GM12891 (cell line): ENCODE measurements at places on chromosomes 6 and 20.

DNA sequence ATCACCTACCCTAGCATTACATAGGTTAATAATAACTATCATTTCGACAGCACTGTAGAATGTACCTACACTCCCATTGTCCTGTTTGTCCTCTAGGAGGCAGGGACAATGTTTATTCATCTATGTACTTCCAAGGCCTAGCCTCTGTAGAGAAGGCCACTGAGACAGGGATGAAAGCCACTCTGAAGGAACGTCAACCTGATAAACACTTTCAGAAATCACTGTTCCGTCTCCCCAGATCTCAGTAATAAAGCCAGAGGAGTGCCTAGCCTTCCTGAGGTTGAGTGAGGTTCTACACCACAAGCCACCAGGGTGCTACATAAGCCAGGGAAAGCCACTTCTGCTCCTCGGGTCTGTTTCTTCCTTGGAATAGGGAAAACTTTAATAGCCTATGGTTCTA lies 44.8 kb downstream of the POPDC3 start:
- no peak for DNase-seq

DNA sequence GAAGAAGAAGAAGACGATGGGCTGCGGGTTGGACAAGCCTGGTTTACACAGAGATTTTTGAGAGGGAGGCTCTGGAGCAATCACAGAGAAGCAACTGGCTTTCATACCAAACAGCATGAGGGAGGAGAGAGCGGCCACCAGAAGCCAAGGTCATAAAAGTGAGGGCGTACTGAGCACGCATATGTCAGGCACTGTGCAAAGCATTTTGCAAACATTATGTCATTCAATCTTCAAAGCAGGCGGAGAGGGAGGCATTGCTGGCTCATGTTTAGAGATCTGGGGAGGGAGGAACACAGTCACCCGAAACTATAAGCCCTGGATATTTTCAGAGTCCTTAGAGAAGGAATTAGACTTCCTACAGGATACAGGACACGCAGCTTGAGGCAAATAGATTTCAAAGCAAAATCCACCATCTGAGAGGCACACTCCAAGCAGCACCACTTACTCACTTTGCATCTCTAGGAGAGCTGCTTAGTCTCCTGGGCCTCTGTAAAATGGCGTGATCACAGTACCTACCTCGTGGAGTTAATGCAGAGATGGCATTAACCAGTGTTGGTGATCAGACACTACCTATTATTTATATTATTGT lies 24.6 kb downstream of the RAMACL start:
- DNase-seq = no peak

DNA sequence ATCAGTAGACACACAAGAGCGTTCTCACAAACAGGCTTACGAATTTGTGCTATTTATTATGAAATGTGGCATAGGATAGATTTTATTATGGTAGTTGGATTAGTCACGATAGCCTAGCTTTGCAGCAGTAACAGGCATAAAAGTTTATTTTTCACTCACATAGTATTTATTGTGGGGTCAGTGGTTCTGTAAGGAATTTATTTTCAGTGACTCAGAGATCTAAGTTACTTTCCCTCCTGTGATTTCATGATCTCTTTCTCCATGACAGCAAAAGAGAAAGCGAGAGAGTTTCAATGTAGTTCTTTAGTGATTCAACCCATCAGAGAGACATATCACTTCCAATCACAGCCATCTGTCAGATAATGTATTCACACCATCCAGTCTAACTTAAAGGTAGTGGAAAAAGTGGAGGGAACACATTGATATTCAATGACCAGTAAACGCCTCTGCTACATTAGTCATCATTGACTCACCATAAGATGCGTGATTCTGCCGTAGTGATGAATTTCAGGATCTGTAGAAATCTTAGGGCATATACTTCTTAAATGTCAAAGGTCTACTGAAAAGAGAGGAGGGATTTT lies 605.5 kb downstream of the HDGFL1 start:
- DNase-seq = no peak

DNA sequence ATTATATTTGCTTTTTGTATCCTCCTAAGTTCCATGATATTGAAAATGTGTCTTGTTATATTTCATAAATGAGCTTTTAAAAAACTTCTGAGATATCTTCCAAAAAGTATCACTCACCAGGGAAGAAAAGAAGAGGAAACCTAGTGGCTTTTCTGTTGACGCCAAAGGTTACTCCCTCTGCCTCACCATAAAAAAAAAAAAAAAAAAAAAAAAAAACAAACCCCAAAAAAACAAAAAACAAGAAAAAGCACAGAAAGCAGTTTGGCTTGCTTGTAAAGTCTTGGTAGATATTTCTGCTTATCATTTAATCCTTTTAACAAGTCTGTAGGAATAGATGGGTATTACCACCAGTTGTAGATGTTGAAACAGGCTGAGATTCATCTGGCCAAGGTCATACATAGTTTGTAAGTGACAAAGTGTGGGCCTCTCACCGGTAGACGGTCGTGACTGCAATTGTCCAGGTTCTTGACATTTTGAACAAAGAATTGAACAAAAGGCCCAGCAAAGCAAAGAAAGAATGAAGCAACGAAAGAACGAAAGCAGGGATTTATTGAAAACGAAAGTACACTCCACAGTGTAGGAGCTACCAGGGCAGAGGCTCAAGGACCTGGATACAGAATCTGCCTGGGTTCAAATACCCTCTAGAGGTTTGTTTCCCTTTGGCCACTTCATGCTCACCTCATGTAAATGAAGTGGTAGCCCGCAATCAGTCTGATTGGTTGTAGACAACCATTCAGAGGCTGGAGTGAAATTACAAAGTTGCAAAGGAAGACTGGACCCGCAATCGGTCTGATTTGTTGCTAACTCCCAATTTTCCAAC lies 11.6 kb upstream of the ELOVL5 start:
- no peak for DNase-seq

- DNase-seq = no peak
Observed at GRCh38 chr20:43658723-43659419, 8.0 kb upstream of the MYBL2 start.

DNA sequence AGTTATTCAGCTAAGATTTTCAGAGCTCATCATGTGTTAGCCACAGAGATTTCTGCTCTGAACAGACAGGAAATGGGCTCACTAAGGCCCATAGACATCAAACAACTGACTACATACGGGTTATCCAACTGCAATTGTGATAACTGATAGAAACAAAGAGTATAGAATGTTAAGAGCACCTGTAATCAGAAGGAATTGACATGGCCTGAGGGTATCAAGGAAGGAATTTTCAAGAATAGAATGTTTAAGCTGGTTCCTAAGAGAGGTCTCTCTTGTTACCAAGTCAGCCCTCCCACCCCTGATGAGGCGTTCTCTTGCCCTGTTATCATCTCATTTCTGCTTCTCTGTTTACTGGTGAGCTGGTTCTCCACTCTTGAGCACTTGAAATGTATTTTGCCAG lies at the start of gene MEI4:
Gene MEI4 (plus strand): TSS at position 301 of the 400 bp plus-strand sequence. CDS start 37,633 bp downstream, outside the sequence.
- no peak for DNase-seq

DNA sequence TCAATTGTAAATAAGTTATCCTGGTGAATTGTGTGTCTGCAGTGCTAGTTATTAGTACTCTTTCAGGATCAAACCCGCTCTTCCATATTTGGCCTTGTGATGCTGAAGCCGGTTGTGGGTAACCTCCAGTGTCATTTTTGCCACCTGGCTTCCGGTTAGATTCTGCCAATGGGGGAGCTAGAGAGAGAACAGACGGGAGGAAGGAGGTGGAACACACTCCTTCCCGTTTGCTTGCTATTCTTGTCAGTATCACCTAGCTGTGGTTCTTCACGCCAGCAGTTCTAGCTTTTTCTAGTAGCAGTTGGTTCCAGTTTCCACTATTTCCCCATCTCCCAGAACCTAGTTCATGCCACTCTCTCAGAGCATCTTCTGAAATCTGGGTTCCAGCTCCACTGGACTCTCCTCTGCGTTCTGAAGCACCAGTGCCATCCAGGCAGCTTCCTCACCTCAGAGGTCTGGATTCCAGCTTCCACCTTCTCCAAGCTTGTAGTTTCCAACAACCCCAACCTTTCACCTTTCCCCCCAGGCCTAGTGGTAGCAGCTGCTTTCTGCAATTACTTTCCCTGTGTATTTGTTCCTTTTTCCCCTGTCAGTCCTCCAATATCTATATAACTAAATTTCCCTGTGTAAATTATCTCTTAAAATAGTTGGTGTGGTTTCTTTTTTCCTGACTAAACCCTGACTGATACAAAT lies 46.9 kb upstream of the LOC128125822 start:
- DNase-seq = no peak

DNA sequence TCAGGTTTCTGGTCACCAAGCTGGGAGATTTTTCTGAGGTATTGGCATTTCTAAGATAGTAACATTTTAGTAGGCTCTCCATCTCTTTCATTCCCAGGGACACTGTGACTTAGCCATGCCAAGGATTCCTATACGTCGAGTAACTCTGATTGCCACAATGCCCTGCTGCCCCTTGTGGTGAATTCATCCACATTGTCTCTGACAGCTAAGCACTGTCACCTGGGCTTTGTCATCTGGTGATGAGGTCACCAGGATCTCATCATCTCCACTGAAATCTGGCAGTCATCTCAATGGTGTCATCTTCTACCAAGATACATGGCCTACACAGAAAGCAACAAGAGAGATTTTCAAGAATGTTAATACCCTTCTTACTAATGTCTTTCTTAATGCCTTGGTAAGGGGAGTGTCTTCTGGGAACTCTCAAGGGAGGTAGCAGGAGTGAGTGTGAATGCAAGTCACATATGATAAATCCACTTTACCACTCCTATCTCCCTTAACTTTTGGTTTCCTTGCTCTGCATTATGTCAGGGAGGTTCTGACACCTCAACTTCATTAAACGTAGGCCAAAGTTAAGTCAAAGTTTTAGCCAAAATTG lies 246.7 kb downstream of the CD109 start:
- no peak for DNase-seq

GRCh38 chr6:15320693-15321092 lies 74.8 kb downstream of the JARID2 start:
- no peak for DNase-seq

DNA sequence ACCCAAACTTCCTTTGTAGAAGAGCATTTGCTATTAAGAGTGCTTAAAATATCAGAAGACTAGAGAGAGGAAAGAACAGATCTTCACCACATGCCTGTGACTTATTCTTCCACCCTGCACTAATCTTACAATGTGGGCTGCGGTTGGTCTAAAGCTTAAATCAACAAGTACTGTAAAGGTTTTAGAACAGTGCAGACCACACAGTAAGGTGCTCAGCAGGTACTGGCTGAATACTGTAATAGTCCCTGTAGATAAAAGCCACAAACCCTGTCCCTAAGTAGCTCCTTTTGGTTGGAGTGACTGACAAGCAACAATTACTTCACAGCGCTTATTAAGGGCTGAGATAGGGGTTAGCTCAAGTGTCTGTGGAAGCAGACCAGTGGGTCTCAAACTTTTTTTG lies 972 bp upstream of the PHF3 start:
- no peak for DNase-seq

- no peak for DNase-seq
Observed at GRCh38 chr6:143598466-143599080, 79.2 kb upstream of the PHACTR2 start.

DNA sequence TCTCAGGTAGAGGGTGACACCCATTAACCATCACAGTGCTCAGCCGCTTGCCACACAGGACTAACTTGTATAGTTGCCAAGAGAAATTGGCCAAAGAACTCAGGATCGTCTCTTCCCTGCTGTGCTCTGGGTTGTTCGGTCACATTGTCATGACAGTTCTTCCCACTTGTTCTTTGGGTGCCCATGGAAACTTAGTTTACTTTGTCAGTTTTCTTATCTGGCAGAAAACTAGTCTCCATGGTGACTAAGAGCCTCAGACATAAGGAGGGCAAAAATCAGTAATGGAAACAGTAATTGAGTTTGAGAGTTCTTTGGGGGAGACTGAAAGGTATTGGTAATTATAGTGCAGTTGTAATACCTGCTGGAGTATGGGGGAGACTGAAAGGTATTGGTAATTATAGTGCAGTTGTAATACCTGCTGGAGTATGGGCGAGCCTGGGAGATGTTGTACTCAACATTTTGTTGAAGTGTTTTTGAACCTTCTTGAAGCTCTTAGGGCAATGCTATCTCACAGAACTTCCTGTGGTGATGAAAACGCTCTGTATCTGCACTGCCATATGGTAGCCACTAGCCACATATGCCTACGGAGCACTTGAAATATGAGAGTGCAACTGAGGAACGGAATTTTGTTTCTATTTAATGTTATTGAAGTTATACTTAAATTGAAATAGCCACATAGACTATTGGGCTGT lies 95.2 kb upstream of the HDGFL1 start:
- no peak for DNase-seq

DNA sequence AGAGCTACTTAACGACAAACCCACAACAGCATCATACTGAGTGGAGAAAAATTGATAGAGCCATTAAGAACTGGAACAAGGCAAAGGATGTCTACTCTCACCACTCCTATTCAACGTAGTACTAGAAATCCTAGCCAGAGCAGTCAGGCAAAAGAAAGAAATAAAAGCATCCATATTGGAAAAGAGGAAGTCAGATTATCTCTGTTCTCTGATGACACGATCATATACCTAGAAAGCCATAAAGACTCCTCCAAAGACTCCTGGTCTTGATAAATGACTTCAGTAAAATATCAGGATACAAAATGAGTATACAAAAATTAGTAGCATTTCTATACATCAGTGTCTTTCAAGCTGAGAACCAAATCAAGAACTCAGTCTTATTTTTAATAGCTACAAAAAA lies 17.0 kb upstream of the FHL5 start:
- no peak for DNase-seq

DNA sequence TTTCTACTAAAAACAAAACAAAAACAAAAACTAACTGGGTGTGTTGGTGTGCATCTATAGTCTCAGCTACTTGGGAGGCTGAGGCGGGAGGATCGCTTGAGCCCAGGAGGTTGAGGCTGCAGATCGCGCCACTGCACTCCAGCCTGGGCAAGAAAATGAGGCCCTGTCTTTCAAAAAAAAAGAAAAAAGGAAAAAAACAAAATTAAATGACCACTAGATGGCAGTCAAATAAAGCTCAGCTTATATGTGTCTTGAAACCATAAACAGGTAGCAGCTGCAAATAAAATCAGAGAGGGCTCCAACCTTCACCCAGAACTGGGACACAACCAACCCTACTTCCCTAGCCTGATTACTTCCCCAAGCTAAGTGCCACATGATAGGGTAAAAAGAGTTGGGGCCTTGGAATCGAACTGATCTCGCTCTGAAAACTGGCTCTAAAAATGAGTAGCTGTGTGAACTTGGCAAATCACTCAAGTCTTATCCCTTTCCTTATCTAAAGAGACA lies 67.1 kb upstream of the ADGRF4 start:
- peak; percentile 17 for DNase-seq

DNA sequence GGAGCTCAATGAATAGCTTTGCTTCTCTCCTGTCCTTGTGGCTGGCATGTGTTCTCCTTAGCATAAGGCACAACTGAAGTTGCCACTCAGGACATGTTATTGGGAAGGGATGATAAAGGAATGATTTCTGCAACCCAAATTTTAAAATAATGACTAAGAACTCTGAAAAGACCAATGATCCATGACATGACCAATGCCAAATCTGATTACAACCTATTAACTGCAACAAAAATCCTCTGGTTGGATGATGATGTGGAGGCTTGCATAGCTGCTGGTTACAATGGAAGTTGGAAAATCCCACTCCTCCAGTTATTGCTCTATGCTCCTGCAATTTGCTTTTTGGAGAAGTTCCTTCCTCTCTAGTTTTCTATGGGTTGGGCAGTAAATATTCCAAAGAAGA lies 63.4 kb upstream of the FBXL4 start:
- DNase-seq = no peak
